ENCODE measurements at places on chromosomes 1 and 21.

- DNase-seq: no peak
These were observed 77.3 kb upstream of the PTGFRN start for GRCh38 chr1:116832308-116832931.

DNA sequence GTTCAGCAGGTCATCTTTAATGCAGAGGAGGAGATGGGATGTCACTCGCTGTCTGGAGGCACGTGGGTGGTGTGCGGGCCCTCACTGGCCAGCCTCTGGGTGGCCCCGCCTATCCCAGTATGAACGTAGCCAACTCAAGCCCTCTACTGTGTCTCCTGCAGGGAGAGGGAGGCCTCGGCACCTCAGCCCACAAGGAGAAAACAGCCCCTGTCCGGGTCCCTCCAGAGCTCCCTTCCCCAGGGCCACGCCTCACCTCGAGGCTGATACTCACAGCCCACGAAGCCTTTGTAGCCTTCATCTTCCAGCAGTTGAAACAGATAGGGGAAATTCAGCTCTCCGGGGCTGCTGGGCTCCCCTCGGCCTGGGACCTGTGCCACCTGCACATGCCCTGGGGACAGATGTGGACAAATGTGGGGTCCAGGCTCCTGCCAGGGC lies 2.6 kb downstream of the HYI start:
- DNase-seq: no peak

DNA sequence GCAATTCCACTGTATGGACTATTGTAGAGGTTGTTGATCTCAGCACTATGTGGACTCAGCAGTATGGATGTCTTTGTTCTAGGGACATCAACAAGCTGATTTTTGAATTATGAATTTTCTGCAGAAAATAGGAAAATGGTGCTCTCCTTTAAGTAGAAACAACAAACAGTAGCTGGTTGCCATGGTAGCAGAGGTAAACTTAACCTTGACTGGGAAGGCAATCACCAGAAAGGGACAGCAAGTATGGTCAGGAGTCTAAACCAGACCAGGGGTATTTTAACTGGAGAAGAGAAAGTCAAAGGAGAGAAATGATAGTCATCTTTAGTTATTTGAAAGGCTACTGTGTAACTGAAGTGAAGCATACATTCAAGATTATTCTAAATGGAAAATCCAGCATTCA lies 22.3 kb downstream of the WLS start:
- DNase-seq: no peak

- DNase-seq: no peak
These were observed 380 bp upstream of the FBXO28 start for GRCh38 chr1:224113545-224113917.

DNA sequence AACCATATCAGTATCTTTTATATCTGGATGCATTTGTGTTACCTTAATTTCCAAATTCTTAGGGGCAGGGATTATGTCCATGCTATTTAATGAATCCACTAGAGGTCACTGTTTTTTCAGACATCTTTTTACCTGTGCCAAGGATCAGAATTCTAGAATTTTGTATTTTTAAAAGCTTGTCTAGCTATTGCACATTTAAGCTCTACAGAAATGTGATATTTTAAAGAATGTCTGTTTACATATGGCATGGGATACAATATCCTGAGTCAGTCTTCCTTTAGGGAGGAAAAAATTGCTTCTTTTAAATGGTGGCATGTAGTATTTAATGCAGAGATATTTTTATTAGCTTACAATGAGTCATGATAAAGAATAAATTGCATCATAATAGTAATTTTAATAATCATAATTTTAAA lies 11.3 kb downstream of the RPAP2 start:
- DNase-seq: peak; percentile 34

GRCh38 chr1:205447457-205448341 lies 8.1 kb downstream of the BLACAT1 start:
- DNase-seq: no peak

DNA sequence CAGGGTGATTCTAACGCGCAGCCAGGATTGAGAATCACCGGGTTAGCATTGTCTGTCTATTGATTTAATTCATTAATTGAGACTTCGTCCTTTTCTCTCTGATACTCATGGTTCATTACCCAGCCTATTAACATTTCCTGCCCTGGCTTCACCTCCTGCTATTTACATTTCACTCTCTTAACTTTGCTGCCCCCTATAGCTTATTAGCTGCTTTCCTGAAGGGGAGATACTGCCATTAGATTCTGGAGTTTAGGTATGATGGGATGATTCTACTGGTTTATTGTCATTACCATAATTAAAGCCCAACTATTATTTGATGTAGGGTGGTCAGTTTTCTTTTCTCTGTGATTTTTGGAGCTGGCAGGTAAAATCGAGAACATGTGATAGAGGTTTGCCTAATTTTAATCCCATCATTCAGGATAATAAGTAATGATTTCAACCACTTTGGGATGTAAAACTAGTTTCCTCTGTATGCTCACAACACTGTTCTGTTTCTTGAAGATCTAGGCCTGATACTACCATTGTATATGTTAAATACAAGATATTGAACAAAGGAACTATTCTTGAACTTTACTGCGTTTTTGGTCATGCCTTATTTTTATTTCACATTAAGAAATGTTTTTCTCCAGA lies 6.4 kb downstream of the PPP2R5A start:
- DNase-seq: peak; percentile 20

DNA sequence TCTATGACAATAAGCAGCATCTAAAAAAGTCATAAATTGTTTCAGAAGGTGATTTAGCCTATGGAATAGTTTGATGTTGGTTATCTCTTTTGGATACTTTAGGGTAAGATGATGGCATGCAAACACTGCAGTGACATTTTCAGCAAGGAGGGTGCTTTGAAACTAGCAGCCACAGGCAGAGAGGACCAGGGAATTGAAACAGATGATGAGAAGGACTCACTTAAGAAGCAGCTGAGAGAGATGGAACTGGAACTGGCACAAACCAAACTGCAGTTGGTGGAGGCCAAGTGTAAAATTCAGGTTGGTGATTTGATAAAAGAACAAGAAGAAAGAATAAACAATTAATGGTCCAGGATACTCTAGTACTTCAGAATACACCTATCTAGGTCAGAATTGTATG lies 11.2 kb upstream of the CACYBP start:
- DNase-seq: no peak

DNA sequence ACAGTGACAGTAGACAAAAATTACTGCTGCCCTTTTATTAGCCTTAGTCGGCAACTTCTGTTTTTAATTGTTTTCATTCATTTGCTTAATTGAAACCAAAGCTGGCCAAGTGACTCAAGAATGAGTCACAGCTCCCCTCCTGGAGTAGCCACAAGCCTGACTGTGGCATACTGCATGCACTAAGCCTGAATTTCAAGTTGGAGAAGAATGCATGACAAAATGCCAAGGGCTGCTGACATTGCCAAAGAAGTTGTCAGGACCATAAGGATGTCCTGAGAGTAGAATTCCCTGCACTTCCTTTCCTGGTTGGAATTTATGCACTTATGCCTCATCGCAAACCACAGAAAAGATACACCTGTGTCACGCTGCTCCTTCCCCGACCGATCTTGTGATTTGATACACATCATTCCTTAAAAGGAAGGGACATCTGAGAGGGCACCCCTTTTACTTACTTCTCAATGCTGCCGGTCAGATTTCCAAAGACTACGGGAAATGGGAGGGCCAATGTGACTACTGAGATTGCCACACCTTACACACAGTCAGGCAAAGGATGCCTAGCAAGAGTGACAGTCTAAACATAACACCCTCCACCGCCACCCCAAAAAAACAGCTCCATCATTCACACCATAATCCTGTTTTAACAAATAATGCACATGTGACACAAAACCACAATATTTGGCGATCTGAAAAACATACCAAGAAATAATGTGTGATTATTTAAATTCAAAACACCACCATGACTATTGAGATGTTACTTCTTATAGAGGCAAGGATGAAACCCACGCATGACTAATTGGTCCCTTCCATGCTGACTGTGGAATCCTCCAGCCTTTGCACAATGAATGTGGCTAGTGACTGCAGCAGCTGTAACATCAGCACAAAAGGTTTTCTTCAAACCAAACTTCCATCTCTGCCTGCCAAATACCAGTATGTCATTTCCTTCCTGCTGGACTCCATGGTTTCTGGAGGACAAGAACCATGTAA lies 28.2 kb downstream of the VAV3 start:
- DNase-seq: no peak

GRCh38 chr1:199573047-199573446 lies 454.5 kb upstream of the NR5A2 start:
- no peak for DNase-seq

- DNase-seq: no peak
These were observed 23.0 kb downstream of the IQGAP3 start for GRCh38 chr1:156549390-156549789.

DNA sequence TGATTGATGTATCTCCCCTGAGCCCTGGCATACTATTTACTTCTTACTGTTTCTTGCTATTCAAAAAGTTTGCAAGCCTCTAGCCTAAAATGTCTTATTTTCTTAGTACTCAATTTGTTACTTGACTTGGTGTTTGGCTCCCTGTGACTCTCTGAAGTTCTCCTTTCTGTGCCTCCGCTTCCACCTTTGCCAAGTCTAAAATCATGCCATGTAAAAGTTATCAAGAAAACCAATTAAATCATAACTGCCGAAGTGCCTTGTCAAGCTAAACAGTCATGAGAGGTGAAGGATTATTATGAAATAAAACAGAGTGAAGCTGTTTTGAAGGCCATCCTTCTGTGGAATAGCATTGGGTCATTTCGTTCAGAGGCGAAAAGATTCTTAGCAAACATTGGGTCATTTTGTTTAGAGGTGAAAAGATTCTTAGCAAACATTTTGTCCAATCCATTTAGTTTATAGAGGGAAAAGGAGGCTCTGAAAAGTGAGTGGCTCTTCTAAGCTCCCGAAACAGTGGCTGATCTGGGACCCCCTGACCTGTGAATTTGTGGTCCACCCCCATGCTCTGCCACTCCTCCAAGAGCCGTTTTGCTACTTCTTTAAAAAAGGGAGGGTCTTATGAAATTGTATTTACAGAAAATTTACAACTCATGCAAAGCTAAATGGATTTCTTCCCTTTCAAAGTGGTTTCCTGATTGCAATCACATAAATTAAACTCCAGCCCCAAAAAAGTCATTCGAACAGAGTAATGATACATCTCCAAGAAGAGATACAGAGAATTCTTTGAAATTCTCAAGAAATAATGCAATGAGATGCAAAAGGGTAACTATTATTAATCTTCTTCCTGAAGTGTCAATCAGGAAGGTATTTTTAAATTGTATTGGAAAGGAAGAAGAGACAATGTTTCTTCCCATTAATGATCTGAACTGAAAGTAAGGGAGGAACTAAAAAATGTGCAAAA lies 141.4 kb downstream of the RUNX1 start:
- DNase-seq: no peak

GRCh38 chr21:31517664-31518414 lies 141.7 kb upstream of the SOD1 start:
- DNase-seq: no peak

DNA sequence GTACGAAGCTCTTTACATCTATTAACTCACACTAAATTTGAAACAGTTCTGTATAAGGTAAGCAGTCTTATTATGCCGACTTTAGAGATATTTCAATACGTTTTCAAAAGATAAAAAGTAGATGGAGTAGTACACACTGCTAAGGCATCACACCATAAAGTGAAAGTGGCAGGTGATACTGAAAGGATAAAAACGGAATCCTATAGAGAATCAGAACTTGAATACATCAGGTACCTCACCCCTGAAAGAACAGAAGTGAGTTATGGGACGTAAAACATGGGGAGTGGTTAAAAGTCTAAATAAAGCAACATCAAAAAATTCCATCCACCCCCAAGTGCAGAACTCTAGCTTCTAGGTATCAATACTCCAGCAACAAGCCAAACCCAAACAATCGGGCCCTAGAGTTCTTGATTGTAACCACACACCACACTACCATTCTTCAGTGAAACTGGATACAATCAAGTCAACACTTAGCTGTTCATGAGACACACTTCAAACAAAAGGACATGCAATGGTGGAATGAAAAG lies 142.6 kb downstream of the SMYD3 start:
- DNase-seq: no peak

DNA sequence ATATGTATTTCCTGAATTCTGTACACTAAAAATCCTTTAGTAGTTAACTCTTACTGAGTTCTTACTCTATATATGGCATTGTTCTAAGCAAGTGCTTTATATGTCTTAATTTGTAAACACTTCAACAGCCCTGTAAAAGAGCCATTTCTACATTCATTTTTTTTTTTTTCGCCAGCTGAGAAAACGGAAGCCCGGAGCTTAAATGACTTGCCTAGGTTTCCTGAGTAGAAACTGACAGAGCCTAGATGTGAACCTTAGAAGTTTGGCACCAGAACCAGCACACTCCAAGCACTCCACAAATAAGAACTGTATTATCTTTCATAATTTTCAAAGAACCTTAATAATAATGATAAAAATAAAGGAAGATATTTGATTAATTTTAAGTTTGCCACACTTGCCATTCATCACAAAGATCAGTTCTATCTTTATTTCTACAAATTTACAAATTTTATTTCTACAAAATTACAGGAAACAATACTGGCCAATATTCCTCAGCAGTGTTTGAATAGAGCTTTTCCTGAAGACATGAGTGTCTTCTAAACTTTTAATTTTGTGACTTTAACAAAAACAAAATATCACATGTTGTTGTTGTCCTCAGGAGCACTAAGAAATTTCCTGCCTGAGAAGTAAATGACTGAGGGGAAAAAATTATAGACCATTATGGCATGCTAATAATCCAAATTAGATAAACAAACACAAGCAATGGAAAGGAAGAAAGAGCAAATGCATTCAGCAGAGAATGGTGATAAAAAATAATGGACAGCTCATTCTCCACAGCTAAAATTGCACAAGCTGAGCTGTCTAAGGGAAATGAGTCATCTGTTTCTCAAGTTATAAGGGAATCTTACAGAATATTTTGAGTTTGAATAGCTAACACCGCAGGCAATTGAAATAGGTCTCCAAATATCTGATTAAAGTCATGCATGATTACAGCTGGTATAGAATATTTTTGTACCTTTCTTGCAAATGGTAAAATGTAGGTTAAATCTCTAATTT lies 71.2 kb downstream of the DPYD start:
- no peak for DNase-seq

- DNase-seq: no peak
These were observed 40.8 kb upstream of the DYNLT5 start for GRCh38 chr1:66711420-66711819.

DNA sequence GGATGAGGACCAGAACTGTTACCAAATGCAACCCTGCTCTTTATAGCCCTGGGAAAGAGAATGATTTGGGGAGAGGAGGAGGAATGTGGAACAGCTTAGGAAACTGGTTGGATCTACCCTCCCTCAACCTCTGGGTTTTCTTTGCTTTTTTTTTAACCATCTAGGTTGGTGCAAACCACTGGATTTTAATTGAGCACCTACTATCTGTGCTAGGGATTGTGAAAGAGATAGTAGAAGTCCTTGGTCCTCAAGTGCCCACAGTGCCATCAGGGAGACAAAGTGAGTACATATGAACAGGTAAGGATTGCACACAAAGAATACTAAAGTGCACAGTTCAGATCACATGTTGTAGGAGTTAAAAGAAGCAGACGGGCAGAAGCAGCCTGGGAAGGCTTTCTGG lies 4.7 kb downstream of the TAGLN2 start:
- no peak for DNase-seq

All from midbrain (tissue), 1 donor.